Esophagus mucosa (tissue), 1 donor: ENCODE measurements at places on chromosomes 1 and 21. TPM values are rescaled to one million over a fixed set of nuclear protein-coding genes. Genes with fewer than 3 reads are reported as not detected.
A peak's percentile ranks its signal among the peaks of the same experiment; 100 is the strongest.

DNA sequence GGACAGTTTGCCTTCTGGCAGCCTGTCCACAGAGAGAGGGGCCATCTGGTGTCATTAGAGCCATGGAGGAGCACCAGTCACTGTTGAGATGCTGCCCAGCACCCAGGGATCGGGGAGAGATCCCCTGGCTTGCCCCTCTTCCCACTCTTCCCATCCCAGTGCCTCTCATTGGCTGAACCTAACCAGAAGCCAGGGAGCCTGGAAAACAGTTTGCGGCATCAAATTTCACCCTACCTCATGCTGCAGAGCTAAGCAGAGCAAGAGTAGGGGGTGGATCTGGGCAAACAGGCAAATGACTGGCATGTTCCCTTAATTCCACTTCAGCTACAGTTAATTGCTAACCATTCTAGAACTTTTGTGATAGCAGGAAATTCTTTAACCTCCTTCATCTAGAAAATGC is 19.1 kb downstream of the TRAF5 start:
- no peak for ATAC-seq

Gene LCE1E
- not detected for total RNA-seq

GRCh38 chr1:27521861-27522431 is 32.0 kb upstream of the WASF2 start:
- no peak for ATAC-seq

DNA sequence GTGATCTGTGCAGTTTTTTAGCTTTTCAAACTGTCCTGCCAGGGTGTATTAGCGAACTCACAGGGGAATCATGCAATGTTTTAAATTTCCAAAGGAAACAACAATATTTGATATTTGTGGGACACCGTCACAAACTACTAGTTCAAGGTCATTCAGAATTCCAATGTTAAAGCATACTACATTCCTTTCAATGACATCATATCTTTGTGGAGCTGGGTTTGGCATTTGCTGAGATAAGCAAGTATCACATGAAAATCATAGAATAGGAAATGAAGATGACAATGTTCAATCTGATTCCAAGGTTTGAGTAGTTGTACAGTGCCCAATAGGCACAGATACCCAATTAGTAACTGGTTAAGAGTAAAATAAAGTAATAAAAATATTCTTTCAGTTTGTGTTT is 35.6 kb downstream of the NUF2 start:
- ATAC-seq = no peak

Gene SLC30A10
- 0.12 TPM for total RNA-seq

Gene GUCA2A
- total RNA-seq = not detected

GRCh38 chr1:30038134-30039025 is 685.0 kb downstream of the MATN1 start:
- no peak for ATAC-seq

DNA sequence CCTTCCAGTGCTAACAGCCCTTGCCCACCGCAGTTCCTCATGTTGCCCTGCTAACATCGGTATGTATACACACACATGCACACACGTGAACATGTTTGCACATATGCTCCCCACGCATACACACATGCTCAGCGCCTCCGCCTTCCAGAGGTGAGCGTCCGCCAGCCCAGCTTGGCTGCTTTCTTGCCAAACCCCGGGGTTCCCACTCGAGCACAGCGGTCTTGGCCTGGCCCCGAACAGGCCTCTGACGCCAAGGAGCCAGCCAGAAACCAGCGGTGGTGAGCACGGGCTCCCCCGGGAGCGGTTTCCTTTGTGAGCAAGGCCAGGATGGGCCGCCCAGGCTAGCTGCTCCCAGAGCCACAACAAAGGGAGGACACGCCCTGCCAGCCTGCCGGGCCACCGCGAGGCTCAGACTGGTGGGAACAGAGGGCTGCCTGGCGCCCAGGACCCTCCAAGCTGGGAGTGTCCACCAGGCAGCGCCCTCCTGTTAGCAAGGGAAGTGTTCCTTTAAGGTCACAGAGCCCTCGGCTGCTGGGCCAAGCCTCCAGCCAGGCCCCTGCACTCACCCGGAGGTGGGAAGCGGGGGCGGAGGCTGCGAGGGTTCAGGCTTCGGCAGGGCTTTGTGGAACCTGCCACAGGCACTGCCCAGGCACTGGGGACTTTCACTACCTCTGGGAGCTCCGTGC is 65.4 kb downstream of the ALPL start:
- ATAC-seq = peak; percentile 64

- ATAC-seq = no peak
Observed at GRCh38 chr1:18885311-18886002, 16.9 kb downstream of the ALDH4A1 start.

DNA sequence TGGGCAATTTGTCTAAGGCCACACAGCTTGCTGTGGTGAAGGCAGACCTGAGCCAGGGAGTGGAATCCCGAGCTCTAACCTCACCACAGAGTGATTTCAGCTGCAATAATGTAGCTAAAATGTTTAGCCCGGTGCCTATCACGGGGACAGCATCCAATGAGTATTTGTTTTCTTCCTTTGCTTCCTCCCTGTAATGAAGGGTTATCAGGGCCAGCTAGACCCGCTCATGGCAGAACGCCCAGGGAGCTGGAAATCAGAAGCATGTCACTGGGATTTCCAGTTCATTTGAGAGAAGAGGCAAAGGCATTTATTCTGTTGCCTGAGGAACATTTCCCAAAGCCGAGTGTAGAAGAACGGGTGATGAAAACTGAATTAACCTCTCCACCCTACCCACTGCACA is 183.1 kb downstream of the ZSCAN20 start:
- ATAC-seq = no peak

GRCh38 chr1:237712586-237713157 is 178.1 kb downstream of the ZP4 start:
- ATAC-seq = no peak

DNA sequence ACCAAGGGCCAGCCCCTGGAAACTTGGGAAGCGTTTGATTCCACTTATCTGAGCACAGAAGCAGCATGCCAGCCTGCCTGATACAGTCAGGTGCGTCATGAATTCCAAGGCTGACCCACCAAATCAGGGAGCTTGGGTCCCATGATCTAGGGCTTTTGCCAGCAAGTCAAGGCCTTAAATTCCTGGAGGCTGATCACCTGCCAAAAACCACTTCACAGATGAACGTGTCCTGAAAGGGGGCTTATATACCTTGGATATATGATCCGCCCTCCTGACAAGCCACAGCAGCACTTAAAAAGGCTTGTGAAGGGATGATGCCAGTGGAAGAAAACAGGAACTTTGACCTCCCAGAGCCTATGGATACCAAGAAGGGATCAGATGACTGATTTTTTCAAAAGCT is 24.0 kb upstream of the CLIC6 start:
- no peak for ATAC-seq

- ATAC-seq = no peak
Observed at GRCh38 chr1:180498594-180498993, 3.8 kb downstream of the ACBD6 start.

Gene ABCA4
- total RNA-seq = 0.08 TPM

GRCh38 chr1:30490554-30491053 is 232.8 kb downstream of the MATN1 start:
- no peak for ATAC-seq

DNA sequence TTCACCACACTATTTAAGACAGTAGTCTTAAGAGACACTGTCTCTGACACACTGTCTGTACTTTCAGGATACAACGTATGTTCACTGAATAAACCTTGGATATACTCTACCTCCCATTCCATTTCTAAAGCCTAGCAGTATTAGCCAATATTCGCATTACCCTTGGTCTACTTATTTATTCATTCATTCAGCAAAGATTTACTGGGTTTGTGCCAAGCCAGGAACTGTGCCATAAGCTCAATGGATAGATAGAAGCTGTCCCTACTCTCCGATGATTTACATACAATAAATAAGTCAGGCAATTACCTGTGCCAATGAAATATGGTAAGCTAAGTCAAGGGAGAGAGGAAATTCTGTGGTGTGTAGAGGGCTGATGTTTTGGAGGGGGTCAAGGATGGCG is 195.2 kb upstream of the RAB4A start:
- ATAC-seq = no peak

GRCh38 chr1:31239653-31240241 is at the start of gene NKAIN1:
Gene NKAIN1, minus strand, starts transcription at chr1:31239887. Its CDS starts 340 bp downstream, at chr1:31239547.
- ATAC-seq = peak; percentile 36

Gene MCOLN2
- 0.52 TPM for total RNA-seq

DNA sequence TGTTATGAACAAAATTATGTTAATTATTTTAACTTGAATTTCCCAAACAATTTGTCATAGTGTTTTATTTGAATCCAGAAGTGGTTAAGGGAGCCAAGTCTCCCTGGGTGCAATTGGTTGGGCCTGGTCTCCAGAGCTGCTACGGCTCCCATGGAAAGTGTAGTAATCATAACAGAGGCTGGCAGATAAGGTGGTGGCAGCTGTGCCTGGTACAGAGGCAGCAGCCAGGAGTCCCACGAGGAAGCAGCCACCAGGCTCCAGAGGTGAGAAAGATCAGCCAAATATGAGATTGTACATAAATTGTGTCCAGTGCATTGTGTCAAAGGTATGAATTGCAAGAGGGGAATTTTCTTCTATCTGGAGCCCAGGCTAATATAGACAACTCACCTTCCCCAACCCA is 368.9 kb upstream of the PTBP2 start:
- ATAC-seq = no peak

- no peak for ATAC-seq
Observed at GRCh38 chr1:18646786-18647410, 16.3 kb downstream of the PAX7 start.

DNA sequence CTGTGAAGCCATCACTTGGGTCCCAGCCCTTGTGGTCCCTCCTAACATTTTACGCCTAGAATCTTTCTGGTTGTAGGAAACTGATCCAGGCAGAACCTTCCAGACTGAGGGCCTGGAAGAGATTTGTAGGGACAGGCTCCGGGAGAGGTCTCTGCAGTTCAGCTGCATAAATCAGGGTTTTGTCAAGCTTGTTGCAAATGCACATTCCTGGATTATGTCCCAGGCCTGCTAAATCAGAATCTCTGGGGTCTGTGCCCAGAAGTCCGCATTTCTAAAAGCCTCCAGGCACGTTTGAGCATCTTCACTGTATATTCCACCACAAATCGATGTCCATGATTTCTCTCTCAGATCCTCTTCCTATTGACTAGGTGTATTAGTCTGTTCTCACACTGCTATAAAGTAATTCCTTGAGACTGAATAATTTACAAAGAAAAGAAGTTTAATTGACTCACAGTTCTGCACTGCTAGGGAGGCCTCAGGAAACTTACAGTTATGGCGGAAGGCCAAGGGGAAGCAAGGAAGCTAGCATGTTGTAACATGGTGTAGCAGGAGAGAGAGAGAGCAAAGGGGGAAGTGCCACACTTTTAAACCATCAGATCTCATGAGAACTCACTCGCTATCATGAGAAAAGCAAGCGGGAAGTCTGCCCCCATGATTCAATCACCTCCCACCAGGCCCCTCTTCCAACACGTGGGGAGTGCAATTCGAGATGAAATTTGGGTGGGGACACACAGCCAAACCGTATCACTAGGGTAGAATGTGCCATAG is 1.2 kb upstream of the FHAD1 start:
- ATAC-seq = peak; percentile 72

GRCh38 chr1:97630948-97631347 is 289.9 kb downstream of the DPYD start:
- ATAC-seq = no peak

GRCh38 chr1:170594066-170594626 is 62.2 kb downstream of the GORAB start:
- no peak for ATAC-seq

Gene CAPN9
- total RNA-seq = not detected

- no peak for ATAC-seq
Observed at GRCh38 chr1:240464099-240464498, 147.9 kb downstream of the GREM2 start.

DNA sequence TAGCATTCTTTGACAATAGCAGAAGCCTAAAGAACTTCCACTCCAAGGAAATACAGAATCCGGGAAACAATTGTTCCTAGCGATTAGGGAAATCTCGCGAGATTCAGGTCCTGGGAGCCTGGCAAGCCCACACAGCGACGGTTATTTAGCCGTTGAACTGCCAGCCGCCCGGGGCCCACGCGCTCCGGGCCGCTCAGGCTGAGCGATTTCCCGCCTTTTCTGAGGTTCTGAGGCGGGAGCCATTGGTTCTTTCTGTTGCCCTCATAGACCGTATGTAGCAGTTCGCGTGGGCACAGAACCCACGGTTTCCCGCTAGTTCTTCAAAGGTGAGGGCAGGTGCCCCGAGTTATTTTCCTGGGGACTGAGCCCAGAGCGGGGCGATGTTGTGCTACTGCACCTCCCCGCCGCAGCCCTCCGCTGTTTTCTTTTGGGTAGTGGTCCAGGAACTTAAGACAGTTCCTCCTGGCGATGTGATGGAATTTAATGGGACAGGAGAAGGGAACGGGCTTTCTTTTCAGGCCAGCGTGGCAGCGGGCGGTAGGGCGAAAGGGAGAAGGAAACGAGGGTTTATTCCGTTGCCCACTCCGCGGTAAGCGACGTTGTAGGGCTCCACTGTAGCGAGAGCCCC is at the start of gene SYCP1:
SYCP1 (plus strand) TSS at position 171 of the 628 bp plus-strand sequence. CDS start 602 bp downstream, outside the sequence.
- no peak for ATAC-seq

- no peak for ATAC-seq
Observed at GRCh38 chr1:163165119-163165518, 37.6 kb downstream of the RGS5 start.

- no peak for ATAC-seq
Observed at GRCh38 chr1:71660411-71660810, 579.6 kb upstream of the ZRANB2 start.

Gene BEND5
- total RNA-seq = 0.24 TPM

Gene ABCB10
- 11.3 TPM for total RNA-seq

Gene LHX8
- not detected for total RNA-seq

DNA sequence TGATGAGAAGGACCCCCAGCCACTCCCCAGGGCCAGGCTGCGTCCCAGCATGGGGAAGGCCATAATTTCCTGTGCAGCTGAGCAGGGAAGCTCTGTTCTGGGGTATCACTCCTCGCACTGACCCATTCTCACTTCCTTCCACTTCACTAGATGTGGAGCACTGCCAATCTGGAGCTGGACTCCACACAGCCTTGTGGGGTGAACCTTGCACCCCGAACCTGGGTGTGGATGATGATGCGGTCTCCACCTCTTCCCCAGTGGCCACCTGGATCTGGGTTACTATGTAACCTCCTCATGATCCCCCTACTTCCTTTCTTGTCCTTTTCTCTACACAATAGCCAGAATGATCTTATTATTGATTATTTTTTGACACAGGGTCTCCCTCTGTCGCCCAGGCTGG is 36.7 kb downstream of the CTNNBIP1 start:
- no peak for ATAC-seq

GRCh38 chr1:200634261-200635122 is 13.9 kb upstream of the KIF14 start:
- ATAC-seq = no peak

DNA sequence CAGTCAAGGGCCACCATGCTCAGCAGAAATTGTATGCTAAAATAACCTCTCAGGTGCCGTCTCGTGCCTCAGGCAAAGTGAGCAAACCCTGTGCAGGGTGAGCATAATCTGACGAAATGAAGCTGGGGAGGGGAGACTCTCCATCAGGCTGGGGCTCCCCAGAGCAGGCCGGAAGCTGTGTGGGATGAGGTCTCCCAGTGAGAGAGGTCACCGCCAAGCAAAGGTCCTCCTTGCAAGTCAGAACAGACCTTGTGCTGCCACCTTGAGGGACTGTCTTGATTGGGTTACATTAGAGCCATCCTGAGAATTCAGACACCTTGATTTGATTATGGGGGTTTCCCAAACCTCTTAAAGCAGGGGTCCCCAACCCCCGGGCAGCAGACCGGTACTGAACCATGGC is 64.2 kb downstream of the ZNF684 start:
- ATAC-seq = no peak
